T-cell (primary cell): ENCODE measurements at places on chromosomes 1 and 21.
A peak's percentile ranks its signal among the peaks of the same experiment; 100 is the strongest.

DNA sequence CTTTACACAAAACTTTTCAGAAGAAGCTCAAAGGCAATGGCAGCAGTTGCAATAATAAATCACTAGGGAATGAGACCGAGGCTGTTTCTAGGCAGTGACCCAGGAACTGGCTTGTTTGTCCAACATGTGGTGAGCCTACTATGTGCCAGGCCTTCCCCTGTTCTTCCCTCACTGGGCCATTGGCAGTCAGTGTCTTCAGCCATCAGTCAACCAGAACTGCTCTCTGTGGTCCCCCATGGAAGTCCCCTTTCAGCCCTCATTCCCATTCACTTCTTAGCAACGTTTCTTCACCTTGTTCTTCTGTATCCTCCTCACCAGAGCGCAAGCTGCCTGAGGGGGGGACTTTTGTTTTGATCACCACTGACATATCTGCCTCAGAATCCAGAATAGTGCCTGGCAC is 274.1 kb downstream of the RRAGC start:
- no peak for DNase-seq

DNA sequence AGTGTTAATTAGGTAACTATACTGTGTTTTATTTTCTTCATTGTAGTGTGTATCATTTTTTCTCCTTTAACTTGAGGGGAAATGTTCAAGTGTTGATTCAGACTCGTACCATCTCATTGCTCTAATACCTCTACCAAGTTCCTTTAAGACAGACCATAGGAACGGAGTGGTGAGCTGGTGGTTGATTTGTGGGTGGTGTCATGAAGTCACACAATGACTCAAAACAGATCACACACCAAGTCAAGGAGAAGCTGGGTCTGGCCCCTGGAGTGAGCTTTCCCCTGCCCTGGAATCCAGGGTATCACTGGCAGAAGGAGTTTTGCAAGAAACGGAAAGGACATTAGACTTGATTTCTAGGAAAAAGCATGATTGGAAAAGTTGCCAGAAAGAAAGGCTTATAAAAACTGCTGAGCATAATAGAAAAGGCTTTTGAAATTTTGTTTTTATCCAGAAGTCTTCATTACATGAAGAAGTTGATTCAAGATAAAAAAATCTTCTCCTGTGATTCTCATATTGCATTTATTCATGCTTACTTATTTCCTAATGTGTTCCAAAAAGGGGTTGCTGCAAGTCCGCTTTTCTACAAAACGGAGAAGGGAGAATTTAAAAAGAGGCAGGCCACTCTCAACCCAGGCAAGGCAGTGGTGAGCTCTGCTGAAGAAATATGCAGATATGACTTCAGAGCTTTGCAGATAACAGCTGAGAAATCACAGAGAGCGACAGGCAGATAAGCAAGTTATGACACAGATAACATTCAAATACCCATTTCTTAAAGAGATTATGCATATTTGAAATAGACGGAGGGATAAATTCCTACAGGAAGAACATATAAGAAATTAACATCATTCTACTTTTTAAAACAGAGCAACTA is 79.7 kb downstream of the TBX19 start:
- DNase-seq, result peak; percentile 5

DNA sequence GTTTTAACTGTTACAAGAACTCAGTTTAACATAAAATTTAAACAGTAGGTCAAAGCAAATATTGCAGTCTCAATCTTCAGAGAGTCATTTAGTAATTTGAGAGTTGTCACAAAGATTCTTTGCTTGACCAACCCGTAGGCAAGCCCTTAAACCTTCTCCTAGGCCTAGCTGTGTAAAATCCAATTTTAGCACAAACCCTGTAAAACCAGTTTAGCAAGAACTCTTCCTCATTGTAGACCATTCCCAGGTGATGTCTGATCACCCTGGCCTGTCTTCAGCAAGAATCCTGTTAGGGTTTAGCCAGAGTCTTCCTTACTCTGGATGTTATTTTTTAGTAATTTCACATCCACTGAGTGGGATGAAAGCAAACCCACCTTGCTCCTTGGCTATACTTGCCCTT is 30.1 kb downstream of the LRIG2 start:
- no peak for DNase-seq

- DNase-seq, result no peak
Observed at GRCh38 chr1:98824736-98825135, 163.2 kb downstream of the SNX7 start.

- DNase-seq, result peak; percentile 33
Observed at GRCh38 chr1:153946622-153947241, at the start of gene DENND4B. Gene DENND4B, minus strand, starts transcription at chr1:153946718. Its CDS starts 2,344 bp downstream, at chr1:153944374.

DNA sequence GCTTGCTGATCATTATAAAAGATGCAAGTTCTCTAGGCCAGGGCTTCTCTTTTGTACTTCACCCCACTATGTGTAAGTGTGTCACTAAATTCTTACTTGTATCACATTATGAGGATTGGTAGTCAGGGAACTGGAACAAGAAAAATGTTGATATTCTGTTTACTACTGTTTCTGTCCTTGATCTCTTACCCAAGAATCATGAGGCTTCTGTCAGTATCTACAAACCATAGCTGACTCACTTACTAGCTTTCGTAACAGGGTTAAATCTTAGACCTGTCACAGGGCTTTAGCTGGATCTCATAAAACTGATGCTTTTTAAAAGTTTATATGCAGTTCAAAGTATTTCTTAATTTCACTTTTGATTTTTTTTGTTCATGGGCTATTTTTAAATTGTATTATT is 681.2 kb downstream of the PLPP3 start:
- DNase-seq, result no peak

DNA sequence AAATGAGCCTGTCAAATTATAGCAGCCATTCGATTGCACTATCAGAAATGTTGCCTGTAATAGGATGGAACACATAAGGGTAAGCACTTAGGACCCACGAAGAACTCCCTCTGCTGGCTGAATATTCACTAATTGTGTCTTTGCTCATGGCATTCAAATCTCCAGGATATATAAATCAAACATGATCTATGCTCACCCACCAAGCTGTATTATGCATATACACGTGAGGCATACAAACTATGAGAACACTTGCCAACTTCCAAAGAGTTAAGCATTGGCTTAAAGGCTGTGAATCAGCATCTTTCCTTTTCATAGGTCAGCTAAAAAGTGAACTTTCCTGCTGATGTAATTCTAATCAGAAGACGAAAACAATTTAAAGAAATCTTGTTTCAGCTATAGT is 34.5 kb downstream of the TMPRSS15 start:
- no peak for DNase-seq
